ENCODE measurements at places on chromosomes 3 and 15.

DNA sequence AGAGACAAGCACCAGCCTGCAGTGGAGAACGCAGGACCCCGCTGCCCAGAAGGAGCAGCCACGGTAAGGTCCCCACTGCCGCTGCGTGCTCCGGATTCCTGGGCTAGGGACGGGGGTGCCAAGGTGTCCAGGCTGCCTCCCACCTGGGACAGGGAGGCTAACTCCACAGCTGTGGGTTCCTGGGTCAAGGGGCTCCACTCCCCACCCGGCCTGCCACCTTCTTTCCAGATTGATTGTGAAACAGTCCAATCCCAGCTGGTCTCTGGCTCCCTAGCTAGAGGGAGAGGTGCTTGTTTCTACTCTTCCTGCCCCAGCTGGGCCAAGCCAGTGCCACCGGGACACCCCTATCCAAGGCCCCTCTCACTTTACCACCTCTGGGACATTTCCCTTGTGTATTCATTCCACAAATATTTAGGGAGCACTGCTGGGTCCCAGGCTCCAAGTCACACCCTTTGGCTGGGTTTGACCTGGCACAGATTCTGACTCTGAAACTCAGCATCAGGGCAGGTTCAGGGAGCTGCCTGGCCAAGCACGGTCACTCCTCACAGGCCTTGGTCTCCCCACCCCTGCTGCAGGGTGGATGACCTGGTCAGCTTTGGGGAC, 1.9 kb downstream of the PAK6 start:
- no peak for DNase-seq

DNA sequence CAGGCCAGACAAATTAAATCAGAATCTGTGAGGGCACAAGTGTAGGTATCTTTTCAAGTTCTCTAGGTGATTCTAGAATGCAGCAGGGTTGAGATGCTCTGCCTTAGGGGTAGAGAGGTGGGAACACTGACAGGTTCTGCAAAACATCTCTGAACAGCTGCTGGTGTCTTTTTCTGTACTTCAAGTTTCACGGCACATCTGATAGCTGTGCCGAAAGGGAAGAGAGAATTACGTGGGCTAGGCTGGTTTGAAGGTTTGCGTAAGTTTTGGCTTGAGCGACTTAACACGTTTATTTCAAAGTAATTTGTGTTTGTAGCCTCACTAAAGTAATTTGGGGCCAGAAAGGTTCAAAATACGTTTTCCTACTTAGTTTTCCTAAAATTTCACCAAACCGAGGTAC, 22.5 kb downstream of the PXK start:
- no peak for DNase-seq

GRCh38 chr3:12822725-12823373, 18.5 kb downstream of the RPL32 start:
- no peak for DNase-seq

DNA sequence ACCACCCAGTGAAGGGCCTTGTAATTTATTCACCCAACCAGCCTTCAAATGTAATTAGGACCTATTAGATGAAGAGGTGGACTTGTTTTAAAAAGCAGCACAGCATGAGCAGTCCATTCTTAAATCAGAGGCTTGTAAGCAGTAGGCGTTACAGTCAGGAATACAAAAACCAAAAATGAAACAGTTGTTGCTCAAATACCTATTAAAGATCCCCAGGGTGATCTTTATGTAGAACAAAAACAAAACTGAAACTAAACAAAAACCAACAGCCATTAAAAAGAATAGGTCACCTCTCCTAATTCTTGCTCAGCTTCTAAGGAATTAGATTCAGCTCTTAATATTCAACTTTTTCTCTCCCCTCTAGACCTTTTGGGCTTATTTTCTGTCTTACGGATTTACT, 104.9 kb upstream of the ST8SIA2 start:
- no peak for DNase-seq

DNA sequence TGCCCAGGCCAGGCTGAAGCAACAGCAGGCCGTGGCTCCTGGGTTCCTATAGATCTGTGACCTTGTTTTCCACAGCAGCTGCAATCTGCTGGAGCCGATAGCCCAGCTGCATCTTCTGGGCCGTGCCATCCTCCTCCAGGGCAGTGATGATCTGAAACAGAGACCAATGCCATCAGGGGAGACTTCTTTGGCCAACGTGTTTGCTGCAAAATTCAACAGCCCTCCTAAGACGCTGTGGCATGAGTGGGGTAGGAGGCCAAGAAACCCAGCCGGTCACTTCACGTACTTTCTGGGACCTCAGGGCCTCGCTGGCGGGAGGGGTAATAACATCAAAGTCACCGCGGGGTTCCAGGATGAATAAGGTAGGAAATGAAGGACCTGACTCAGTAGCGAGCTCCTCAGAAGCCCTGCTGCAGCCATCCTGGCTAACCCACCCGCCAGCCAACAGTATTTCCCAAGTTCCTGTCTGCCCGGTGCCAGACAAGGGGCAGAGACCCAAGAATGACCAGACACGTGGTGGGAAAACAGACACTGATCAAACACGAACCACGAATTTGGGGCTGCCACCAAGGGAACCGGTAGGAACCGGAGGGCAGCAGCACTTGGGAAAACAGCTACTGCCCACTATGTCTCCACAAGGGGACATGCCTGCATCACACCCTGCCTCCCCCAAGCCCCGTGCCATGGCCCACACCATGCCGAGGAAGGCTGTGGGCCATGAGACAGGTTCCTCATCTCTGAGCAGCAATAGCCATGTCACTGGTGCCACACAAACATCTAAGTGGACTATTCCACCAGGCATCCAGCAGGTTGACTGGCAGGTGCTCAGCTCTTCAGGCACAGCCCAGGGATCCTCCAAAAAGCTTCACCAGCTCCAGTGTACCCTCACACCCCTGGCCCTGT, 25.2 kb downstream of the PLXNB1 start:
- DNase-seq = no peak

- DNase-seq = no peak
These were observed 65.1 kb downstream of the EPHB1 start for GRCh38 chr3:134860141-134860540.

DNA sequence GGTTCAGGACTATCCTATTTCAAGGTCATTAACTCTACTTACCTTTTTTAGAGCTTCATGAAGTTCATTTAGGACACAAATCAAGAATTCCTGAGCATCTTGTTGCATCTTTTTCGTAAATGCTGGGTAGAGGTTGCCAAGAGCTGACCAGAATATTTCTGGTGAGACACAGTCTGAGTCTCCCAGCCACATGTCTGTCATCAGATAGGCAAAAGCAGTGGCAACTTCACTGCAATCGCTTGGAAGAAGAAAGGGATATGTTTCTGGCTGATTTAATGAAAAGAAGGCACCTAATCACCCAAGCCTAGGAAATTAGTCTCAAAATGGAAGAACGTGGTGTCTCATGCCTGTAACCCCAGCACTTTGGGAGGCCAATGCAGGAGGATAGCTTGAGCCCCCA, 2.9 kb downstream of the USP50 start:
- DNase-seq = no peak

DNA sequence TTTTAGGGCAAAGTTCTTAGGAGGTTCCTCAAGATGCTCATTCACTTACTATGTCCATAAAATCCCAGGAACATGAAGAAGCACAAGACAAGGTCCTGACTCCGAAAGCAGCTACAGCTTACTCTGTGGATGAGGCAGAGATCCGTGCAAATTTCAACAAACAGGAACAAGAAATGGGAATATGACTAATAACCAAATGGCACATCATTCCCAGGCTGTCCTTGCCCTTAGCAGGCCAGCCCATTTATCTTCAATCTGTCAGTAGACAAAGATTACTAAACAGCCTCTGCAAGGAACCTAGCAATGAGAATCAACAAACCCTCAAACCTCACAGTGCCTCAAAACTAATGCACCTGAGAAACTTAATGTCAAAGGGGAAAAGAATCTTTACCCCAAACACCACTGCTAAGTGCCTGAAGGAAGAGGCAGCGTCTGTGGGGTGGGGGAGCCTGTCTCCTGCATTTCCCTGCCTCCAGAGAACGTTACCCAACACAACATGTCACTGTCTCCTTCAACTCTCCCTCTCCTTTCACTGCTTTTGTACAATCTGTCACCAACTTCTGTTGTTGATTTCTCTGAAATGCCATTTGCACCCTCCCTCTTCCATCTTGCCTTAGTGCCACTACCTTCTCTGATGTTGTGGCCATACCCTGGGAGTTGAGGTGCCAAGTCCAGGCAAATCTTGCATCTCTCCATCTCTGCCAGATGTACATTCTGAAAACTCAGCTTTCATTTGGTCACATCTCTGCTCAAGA, 4.8 kb downstream of the TNFAIP8L3 start:
- DNase-seq = no peak

DNA sequence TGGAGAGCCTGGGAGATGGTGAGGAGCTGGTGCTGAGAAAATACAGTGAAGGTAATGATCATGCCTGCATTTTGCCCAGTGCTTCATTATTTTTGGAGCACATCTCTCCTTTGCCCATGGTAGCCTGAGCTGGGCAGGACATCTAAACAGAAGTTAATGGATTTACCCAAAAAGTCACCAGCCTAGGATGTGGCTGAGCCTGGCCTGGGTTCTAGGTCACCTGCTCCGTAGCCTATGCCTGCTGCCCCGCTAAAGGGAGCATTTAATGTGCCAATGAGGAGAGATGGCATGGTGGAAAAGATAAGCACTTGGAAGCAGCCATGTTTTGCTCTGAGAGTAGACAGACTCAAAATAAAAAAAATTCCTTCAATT, 41.8 kb upstream of the RHO start:
- DNase-seq = no peak

DNA sequence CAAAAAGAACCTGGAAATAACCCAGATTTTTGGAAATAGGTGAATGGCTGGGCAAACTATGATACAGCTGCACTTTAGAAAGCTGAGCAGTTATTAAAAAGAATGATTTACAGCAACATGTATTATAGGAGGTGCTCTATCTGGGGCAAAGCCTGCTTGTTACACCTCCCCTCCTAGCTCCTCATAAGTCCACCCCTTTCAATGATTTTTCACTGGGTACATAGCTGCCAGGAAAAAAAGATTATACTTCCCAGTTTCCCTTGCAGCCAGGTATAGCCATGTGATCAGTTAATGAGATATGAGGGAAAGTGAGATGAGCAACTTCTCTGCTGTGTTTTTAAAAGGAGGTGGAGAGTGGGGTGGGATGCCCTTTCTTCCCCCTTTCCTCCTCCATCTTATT, 97.7 kb downstream of the CHST2 start:
- DNase-seq = no peak

- no peak for DNase-seq
These were observed 151.5 kb upstream of the BFSP2 start for GRCh38 chr3:133248389-133248788.

DNA sequence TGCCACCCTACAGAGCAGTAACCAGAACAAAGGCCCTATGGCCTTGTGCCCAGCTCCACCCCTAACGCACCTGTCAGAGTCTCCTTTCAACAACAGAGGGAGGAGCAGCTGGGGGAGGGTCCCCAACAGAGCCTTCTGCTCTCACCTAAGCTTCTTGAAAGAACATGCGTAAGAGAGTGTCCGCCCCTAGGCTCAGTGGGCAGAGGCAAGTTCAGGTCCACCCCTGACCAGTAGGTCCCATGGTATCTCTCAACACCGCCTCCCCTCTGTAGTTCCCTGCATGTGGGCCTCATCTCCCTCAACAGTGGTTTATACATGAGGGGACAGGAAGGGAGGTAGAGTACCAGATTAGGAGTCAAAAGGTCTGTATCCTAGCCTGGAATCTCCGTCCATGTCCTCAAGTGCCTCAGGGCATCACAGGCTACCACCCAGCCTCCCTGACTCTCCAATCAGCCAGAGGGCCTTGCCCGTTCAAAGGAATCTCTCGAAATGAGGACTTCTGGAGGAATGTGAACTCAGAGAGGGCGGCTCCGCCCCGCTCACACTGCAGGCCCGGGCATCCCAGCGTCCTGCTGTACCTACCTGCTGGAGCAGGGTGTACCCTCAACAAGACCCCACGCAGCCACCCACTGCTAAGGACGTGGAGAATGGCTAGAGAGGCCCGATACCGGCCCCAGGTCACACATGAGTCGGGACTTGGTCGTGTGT, 680 bp downstream of the POC1A start:
- DNase-seq = peak; percentile 38

DNA sequence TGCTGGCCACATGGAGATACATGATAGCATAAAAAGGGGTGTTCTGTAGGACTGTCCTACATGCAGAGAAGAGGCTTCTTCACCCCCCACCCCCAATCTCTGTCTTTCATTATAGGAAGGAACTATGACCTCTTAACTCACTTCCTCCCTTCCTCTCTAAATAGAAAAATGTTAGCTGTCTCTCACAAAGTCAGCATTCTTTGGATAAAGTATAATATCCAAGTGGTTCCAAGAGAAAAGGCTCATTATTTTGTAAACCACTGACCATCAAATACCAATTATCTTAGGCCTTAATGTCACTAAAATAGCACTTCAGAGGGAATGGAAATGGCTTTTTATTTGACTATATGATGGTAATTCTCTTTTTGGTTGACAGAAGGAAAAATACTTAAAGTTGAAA, 95.3 kb upstream of the SLC2A2 start:
- DNase-seq = no peak

GRCh38 chr15:77915261-77915960, 162.1 kb downstream of the TBC1D2B start:
- no peak for DNase-seq

GRCh38 chr3:73148682-73149081, 87.2 kb downstream of the EBLN2 start:
- no peak for DNase-seq

DNA sequence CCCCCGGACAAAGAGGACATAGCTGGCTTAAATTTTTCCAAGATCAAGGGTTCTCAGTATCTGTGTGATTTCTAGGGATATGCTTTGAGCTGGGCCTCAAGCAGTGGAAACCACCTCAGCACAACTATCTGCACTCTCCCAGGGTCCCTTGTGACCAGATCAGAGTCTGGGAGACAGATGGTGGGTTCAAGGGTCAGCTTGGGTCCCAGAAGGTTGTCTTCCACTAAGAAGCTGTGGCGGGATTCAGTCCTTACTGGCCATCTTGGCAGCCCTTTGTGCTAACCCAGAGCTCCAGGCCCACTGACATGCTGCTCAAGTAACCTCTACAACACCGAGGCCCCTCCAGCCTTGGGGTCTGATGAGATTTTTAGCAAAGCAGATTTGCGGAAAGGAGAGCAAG, 2.7 kb downstream of the INSYN1 start:
- no peak for DNase-seq

- DNase-seq = peak; percentile 27
These were observed 95.8 kb upstream of the ABHD17C start for GRCh38 chr15:80599359-80599758.

DNA sequence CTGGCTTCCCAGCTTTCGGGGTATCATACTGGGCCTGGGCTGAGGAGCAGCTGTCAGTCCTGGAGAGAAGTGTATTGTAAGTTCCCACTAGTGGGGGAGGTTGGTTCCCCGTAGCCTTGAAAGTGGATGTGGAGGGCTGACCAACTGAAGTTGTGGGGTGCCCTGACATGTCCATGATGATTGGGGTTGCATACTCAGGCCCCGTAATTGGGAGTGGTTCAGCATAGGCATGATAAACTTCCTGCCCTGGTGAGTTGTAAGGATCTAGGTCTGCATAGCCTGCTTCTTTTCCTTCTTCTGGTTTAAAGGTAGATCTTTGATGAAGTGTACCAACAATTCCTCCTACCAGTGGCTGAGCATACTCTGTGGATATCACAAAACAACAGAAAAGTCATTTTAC, 36.3 kb downstream of the ST3GAL6 start:
- no peak for DNase-seq

- DNase-seq = no peak
These were observed 129.8 kb downstream of the PPM1L start for GRCh38 chr3:160885791-160886286.

Measured in HS-27A (cell line).